ENCODE measurements at places on chromosomes 5 and 9.

- DNase-seq = no peak
Observed at GRCh38 chr5:178640331-178641045, 13.6 kb upstream of the CLK4 start.

DNA sequence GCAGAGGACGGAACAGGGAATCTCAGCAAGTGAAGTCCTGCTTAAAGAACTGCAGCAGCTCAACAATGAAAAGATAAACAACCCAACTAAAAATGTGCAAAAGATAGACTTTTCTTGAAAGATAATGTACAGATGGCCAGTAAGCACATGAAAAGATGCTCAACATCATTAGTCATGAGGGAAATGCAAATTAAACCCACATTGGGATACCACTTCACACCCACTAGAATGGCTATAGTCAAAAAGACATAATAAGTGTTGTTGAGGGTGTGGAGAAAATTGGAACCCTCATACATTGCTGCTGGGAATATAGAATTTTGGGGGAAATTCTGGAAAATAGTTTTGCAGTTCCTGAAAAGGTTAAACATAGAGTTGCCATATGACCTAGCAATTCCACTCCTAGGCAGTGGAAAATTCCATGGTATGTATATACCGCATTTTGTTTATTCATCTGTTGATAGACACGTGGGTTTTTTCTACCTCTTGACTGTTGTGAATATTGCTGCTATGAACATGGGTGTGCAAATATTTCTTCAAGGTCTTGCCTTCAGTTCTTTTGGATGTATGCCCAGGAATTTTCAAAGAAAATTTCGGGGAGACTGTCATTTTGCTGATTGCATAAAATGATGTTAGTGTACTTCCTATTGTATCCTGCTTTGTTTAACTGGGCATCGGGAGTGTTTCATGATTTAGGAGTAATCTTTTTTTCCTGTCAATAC, 7.2 kb downstream of the CNOT8 start:
- DNase-seq = no peak

DNA sequence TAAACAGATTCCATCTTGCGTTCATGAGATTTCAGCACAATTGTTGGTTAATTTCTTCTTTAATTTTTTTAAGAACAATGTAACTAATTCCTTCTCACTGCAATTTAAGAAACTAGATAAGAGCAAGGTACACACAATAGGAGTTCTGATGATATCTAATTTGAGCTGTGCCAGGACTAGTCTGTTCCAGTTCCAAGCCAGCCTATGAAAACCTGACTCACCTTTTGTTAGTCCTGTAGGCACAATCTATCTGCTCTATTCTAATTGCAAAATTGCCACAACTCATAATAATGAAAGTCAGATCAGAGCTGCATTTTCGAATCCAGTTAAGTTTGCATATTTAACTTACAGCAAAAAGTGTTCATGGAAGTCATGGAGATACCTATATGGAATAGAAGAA, 494.1 kb upstream of the TUSC1 start:
- DNase-seq = no peak

DNA sequence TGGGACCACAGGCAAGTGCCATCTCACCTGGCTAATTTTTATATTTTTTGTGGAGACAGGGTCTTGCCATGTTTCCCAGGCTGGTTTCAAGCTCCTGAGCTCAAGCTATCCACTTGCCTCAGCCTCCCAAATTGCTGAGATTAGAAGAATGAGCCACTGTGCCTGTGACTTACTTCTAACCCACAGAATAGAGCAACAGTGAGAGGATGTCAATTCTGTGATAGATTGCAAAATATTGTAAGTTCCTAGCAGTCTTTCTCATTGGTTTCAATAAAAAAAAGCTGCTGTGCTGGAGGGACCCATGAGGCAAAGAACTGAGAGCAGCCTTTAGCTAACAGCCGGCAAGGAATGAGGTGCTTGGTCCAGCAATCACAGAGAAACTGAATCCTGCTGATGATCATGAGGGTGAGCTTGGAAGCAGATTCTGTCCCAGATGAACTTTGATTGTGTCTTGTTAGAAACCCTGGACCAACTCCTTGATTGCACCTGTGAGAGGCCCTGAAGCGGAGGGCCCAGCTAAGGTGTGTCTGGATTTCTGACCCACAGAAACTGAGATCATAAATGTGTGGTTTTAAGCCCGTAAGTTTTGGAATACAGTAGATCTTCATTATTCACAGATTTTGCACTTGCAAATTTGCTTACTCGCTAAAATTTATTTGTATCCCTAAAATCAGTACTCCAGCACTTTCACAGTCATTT, 149.7 kb downstream of the GCNT1 start:
- DNase-seq = no peak

DNA sequence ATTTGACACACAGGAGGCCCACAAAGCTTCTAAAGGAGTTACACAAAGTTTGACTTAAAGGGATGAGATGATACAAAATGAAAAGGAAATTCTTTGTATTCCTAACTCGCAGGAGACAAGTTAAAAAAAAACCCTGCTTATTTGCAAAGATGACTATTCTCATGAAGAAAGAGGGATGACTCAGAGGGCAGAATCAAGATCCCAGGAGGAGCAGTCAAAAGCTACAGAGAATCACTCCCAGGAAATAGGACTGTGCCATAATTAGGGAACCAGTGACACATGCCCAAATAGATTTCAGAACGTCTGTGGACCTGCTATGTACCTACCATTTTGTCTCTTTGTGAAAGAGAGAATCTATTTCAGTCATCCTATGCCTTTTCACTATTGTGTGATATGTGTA, 103.5 kb upstream of the ARRDC3 start:
- DNase-seq = no peak

DNA sequence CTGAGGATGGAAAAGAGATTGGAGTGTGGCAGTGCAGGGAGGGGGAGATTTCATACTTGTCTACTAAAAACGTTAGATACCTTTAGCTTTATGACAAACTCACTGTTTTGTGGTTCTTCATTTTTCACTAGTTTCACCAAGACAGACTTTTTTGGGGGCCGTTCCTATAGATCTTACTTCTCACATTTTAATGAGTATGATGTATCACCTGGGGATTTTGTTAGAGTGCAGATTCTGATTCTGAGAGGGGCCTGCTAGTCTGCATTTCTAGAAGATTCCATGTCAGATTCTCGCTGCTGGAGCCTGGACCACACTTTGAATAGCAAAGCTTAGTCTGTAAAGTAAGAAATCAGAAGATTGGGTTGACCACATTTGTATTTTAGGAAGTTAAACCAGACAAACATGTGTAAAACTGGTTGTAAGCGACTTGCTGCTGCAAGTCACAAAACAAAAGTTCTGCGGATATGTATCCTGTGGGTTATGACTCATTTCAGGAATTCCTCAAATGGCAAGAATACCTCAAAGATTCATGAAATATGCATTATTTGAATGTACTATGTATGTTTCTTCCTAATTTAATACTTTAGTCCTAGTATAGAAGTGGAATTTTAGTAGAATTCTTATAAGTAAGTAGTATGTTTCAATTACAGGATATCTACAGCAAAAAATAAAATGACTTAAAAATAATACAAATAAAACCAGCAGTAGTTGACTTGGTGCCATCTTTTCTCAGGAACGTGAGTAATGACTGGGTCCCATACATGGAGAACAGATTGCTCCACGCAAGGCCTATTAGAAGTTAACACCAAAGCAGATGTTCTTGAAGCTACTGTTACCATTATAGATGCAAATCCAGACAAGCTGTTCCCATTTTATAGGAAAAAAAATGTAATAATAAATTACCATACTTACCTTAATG, 27.8 kb downstream of the NFIL3 start:
- DNase-seq = no peak

All from stimulated activated CD4-positive, alpha-beta T cell treated with anti-CD3 and anti-CD28 coated beads, Interleukin-1b, Interleukin-23, amount 100 ng/mL, for 24 hours (primary cell).